ENCODE measurements at places on chromosomes 1 and 21. TPM values are rescaled to one million over a fixed set of nuclear protein-coding genes. Genes with fewer than 3 reads are reported as not detected.

C1orf159 gene
- total RNA-seq, result 6.1 TPM

DARS2 gene
- total RNA-seq, result 15.9 TPM

DTL gene
- total RNA-seq, result 47.7 TPM

CRP gene
- not detected for total RNA-seq

KCNE1 gene
- 0.74 TPM for total RNA-seq

FAM177B gene
- not detected for total RNA-seq

All from fibroblast of the aortic adventitia (primary cell).